ENCODE measurements at places on chromosomes 1 and 21.

- DNase-seq = no peak
Observed at GRCh38 chr1:199784138-199784895, 243.2 kb upstream of the NR5A2 start.

DNA sequence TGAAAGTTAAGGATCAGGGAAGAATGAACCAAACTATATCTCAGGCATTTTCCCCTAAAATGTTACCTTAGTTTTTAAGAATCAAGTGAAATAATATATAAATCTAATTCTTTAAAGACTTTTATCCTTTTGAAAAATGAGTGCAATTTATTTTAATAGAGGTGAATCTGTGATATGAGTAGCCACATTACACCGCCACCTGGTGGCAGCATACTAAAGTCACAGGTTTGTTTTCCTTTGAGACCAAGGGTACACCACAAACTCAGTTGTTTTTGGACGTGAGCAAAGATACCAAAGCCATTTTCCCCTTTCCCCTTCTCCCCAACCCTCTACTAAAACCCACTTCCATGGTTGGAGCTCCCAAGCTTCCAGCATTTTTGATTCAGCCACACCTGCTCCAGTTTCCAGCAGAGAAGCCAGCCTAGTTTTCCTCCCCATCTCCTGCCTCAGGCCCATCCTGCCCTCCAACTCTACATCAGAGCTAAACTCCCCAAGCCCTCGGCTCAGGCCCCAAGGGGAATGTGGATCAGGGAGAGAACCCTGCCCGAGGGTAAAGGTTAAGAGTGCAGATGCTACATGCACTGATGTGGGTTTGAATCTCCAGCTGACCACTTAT is 22.9 kb upstream of the LDLRAP1 start:
- peak; percentile 40 for DNase-seq

GRCh38 chr1:2557482-2558400 is 1.6 kb downstream of the TNFRSF14 start:
- no peak for DNase-seq

DNA sequence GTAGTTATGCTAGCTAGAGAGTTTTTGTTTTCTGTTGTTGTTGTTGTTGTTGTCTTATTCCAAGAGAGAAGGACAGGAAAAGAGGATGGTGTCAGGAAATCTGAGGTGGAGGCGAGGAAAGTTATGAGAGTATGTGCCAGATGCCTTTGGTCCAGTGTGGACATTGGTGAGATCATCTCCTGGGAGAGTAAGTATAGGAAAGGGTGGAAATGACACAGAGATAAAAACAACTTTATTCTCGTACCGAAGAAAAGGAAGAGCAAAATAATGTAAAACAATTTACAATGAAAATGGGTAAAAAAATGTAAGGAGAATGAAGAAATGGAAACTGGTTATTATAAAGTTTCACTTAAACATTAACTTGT is 97.4 kb upstream of the ADGRL2 start:
- no peak for DNase-seq

DNA sequence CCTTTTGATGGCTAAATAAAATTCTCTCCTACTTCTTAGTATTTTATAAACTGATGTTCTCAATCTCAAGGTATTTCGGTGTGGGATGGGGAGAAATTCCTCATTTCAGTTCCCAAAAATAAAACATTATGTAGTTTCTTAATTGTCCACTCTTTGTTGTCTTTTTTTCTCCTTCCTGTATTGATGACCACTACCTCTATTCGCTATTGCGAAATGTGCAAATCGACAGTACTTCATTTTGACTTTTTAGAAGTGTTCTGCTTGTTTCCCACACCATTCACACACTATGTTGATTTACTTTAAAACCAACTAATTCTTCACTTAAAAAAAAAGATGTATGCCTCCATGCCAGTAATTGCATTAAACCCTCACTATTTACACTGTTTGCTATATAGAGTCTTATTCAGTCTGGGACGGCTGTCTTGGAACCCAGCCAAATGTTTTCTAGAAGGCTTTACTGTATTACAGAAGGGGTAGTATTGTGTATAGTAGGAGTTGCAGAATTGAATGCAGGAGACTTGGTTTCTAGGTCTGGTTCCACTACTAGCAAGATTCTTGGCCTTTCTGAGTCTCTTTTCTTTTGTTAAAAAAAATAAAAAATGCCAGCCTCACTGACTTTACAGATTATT is 5.6 kb downstream of the RNF2 start:
- DNase-seq = no peak

DNA sequence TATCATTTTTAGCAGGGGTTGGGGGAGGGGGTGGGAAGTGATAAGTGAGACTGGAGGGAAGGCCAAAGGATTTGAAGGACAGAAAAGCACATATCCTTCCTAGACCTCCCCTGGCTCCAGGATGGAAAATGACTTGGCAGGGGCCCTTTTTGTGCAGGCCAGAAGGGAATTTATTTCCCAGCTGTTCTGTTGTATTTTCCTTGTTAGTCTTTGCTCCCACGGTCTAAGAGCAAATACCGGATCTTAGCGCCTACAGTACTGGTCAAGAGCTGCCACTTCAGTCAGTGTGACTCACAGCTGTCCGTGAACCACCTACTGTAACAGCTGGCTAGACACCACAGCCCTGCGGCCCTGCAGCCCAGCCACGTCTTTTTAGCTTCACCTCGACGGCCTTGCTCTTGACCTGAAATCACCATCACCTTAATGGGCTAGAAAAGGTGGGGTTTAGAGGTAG is 51.0 kb upstream of the ERRFI1 start:
- no peak for DNase-seq

GRCh38 chr1:105872817-105873216 is 1183.7 kb upstream of the PRMT6 start:
- no peak for DNase-seq

GRCh38 chr21:44065428-44065827 is 41.8 kb upstream of the PWP2 start:
- DNase-seq = peak; percentile 63

DNA sequence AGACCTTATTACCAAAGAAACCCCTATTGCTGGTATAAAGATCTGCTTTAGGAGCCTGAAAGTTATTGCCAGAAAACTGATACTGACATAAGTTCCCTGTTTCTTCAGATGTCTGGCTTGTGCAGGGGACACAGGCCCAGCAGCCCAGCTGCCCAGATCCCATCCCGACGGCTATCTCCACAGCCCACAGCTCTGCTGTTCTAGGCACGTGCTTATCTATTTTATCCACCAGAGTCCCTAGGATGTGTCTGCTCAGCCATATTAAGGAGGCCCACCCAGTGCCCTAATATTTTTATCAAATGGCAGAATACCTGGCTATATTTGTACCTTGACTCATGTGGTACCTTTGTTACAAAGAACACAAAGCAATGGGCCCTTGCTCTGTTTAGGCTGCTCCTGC is 58.9 kb downstream of the DDX20 start:
- no peak for DNase-seq

DNA sequence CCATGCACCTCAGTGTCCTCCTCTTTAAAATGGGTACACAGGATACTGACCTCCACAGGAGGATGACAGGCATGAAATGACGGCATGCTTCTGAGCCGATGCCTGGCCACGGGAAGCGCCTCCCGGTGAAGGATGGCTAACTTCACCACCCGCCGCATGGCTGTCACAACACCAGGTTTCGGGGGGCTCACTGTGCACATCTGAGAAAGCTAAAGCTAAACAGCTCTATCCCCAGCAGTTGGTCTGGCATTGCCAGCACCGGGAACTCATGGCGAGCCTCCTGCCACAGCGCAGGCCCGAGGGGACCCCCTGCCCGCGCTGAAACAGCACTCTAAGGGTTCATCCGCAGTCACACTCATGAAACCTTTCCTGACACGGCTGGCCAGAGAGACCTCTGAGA is 16.0 kb downstream of the NPHP4 start:
- no peak for DNase-seq

DNA sequence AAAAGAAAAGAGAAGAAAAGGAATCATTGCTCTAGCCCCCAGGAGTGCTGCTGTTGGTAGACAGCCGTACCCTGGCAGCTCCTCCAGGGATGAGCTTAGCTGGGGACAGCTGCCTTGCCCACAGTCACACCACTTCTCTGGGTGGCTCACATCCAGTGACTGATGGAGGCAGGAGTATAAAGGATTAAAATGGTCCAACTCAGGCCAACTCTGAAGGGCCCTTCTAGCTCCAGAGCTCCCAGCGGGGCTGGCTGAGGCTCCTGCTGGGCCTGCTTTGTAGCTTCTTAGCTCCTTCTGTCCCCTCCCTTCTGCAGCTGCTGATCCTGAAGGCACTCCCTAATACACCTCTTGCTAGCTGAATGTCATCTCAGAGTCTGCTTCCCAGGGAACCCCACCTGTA is 4.4 kb downstream of the CITED4 start:
- DNase-seq = no peak

GRCh38 chr1:79519084-79519760 is 512.7 kb upstream of the ADGRL4 start:
- DNase-seq = no peak

DNA sequence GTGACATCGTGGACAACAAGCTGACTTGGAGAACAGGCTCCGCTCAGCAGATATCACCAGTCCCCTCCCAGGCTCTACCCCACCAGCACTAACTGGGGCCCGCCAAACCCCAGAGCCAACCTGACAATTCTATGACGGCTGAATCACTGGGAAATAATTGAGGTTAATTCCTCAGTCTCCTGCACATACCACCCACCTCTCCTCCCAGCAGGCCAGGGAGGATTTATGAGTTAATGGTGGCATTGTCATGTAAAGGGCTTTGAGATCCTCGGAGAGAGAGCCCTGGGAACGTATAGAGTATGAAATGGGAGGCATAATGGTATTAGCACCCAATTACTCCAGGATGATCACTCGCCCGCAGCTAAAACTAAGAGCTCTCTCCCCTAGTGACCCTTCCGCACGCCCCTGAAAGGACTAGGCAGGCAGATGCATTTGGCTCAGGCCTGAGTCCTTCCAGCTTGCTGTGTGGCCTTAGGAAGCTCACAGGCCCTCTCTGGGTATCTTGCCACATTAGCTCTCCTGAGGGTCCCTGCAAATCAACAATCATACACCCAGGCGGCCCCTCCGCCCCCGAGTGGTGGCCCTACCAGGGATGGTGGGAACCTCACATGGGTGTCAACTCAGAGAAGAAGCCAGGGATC is 27.3 kb upstream of the PAX7 start:
- DNase-seq = no peak

- no peak for DNase-seq
Observed at GRCh38 chr1:29515170-29515955, 279.0 kb downstream of the PTPRU start.

DNA sequence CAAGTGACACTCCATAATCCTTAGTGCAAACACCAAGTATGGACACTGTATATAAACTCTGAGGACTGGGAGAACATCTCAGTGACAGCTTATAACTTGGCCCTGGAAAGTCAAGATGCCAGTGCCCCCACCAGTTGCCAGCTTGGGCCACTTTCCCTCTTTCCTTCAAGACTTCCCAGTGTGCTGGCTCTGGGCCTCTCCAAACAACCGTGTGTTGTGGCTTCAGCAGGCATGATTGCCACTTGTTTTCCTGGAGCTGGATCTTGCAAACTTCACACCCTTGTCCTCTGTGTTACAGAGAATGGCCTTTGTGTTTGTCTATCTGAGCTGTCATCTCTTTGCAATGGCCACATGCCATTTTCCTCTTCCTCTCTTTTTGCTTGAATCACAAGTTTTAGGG is 37.0 kb downstream of the CCDC185 start:
- no peak for DNase-seq

GRCh38 chr1:108121358-108122143 is 78.6 kb downstream of the SLC25A24 start:
- DNase-seq = no peak
